Left lung (tissue), 14 donors: ENCODE measurements at places on chromosomes 12 and 14. TPM values are rescaled to one million over a fixed set of nuclear protein-coding genes. Genes with fewer than 3 reads are reported as not detected.

LIN7A gene
- polyA plus RNA-seq = 16.5 TPM

SERPINA4 gene
- 1.4 TPM for polyA plus RNA-seq

DNA sequence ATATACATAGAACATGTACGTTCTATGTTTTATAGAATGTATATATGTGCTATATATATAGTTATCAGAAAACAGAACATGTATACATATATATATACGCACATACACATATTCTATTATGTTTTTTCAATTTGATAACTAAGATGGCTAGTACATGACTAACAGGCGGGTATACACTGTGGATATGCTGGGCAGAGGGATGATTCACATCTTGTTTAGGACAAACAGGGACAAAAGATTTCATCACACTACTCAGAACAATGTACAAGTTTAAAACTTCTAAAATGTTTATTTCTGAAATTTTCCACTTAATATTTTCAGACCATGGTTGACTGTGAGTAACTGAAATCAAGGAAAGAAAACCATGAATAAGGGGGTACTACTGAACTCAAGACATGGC is 17.4 kb downstream of the TIMELESS start:
- DNase-seq = no peak

- no peak for DNase-seq
Measured at GRCh38 chr14:77390188-77390587, 13.0 kb downstream of the SAMD15 start.

DNA sequence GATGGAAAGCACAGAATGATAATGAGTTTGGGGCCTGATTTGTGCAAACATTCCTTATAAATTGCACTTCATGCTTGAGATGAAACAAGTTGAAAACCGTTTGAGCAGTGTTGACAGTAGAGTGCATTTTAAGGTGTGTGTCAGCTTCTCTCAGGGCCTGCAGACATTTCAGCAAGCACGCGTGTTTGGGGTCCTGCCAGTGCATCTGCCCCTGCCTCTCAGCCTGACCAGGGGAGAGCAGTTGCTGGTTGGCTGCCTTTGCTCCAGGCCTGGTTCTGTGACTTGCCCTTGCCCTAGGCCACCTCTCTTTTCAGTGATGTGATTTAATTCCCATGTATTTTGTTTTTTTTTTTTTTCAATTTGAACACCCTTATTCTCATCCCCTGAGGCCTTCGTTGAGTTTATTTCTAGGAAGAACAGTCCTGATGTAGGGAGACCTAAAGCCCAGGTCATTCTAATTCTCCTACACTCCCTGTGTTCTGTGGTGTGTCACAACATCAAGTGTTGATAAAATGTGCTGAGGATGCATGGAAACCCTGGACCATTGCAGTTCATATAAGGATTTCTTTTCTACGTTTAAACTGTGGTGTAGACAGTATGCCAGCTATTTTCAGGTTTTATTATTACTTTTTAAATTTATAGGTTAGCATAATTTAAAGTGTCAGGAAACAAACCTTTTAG is 40.1 kb upstream of the AMN start:
- DNase-seq = no peak

GRCh38 chr12:57270966-57271470 is 20.0 kb upstream of the STAC3 start:
- DNase-seq = no peak

GRCh38 chr12:132170094-132170636 is 25.9 kb downstream of the NOC4L start:
- no peak for DNase-seq

- DNase-seq = no peak
Measured at GRCh38 chr14:35637269-35637668, 103.3 kb downstream of the INSM2 start.

GRCh38 chr14:101247842-101248725 is 313.2 kb upstream of the DIO3 start:
- DNase-seq = no peak

DNA sequence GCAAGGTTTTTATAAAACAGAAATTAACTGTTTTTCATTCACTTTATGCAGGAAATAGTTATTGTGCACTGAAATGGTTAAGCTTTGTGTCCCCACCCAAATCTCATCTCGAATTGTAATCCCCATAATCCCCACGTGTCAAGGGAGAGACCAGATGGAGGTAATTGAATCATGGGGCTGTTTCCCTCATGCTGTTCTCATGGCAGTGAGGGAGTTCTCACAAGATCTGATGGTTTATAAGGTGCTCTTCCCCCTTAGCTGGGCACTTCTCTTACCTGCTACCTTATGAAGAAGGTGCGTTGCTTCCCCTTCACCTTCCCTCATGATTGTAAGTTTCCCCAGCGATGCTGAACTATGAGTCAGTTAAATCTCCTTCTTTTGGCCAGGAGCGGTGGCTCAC is 123.9 kb downstream of the TMTC2 start:
- no peak for DNase-seq

DNA sequence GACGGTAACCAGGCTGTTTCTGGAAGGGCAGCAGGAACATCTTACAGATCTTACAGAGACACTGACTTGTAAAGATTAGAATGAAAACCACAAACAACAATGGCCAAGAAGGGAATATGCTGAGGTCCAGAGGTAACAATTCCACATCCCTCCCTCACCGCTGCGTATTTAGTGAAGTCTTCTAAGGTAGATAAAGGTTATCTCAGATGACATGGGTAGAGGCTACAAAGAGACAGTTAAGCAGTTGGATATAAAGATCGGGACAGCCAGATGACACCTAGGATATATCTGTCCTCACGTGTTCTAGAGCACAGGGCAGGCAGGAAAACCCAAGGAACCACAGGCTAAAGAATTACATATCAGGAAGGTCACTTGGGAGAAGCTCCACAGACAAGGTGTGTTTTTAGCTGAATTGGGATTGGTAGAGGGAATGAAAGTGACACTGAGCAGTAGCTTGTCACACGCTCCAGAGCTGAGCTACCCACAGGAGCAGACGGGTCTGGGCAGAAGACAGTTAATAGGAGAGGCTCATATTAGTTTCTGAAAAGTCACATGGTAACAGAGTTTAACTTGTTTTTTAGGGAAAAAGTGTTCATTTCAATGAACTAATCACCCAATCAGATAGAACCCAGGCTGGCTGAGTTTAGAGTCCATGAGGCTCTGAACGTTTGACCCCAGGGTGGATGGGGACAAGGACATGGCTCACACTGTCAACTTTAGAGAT is 83.3 kb downstream of the MIA2 start:
- DNase-seq = no peak

DNA sequence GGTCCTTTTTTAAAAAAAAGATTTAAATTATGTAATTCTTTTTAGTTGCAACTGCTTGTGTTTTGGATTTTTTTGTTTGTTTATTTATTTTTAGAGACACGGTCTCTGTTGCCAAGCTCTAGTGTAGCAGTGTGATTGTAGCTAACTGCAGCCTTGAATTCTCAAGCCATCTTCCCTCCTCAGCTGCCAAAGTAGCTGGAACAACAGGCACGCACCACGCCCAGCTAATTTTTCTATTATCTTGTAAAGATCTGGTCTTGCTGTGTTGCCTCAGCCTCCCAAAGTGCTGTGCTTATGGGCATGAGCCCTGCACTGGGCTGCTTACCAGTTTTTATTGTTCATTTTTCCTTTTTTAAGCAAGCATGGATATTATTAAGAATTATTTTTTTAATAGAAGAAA is 10.6 kb upstream of the ART4 start:
- peak; percentile 63 for DNase-seq

- DNase-seq = no peak
Measured at GRCh38 chr12:116066381-116067230, 210.9 kb downstream of the MED13L start.

DNA sequence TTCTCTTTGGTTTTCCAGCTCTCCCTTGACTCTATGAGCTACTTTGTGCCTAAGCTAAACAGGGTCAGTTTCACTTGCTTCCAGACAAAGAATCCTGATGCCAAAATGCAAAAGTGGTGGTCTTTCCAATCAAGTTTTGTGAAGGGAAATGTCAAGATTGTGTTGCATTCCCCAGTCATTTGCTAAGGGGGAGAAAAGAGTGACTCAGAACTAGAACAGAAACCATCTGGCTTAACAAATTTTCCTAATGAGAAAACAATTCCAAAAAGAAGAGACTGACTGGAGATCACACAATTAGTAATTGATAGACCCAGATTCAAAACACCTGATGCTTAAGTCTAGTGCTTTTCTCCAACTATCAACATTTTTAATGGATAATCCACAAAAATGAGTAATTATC is 235.1 kb upstream of the DIO2 start:
- DNase-seq = no peak

DNA sequence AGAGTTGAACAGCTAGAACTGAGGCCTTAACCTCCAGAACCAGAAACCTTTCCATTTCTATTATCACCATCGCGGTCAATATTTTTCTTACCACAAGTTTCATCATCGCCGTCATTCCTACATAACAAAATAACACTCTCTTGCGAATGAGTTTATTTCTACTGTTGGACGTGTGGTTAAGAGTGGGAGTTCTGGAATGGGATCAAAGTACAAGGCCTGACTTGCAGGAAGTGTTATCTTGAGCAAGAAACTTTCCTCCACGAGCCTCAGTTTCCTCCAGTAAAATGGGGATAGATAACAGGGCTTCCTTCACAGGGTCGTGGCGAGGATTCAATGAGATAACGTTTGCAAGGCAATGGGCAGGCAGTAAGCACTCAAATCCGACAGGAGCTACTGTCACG is 652 bp downstream of the SART3 start:
- DNase-seq = no peak

GRCh38 chr12:55862286-55862685 is 19.6 kb upstream of the MMP19 start:
- DNase-seq = no peak

DNA sequence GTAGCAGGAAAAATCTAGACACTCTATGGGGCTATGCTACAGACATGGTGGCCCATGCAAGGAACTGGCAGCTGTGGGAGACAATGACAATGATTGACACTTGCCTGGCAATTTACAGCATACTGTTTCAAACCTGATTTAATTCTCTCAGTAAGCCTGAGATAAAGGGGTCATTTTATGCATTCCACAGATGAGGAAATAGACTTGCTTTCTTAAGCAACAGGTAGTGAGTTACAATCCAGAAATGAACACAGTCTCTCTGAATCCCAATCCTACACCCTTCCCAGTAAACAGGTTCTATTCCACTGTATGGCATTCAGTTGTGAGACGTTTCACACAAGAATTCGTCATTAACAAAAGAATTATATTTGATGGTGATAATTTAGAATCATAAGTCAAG is 15.5 kb upstream of the PCNX1 start:
- DNase-seq = no peak

- no peak for DNase-seq
Measured at GRCh38 chr12:111741235-111741812, 25.4 kb upstream of the ALDH2 start.
